Epithelial cell of alveolus of lung (primary cell): ENCODE measurements at places on chromosomes 2 and 18. TPM values are rescaled to one million over a fixed set of nuclear protein-coding genes. Genes with fewer than 3 reads are reported as not detected.

GALNT1 gene
- 46.2 and 64.6 TPM in 2 replicates for total RNA-seq

ORC4 gene
- 32.3 and 91.6 TPM in 2 replicates for total RNA-seq

FSHR gene
- not detected in 2 replicates for total RNA-seq

TBR1 gene
- total RNA-seq, result under 0.01 and 0.32 TPM in 2 replicates

IGFBP2 gene
- 121 and 137 TPM in 2 replicates for total RNA-seq

LCT gene
- under 0.01 and 0.08 TPM in 2 replicates for total RNA-seq

RNF125 gene
- 0.56 and 0.65 TPM in 2 replicates for total RNA-seq

LRRTM4 gene
- total RNA-seq, result not detected in 2 replicates

REEP1 gene
- 0.13 and 0.40 TPM in 2 replicates for total RNA-seq

CPO gene
- total RNA-seq, result not detected in 2 replicates

ARHGAP25 gene
- total RNA-seq, result 1.4 and 2.2 TPM in 2 replicates

ALK gene
- not detected in 2 replicates for total RNA-seq

DPYSL5 gene
- total RNA-seq, result not detected in 2 replicates

SLC23A3 gene
- total RNA-seq, result 1.4 TPM in 1 of 2 replicates, not detected in the other

LOXL3 gene
- total RNA-seq, result 18.6 and 25.8 TPM in 2 replicates

PAX8 gene
- total RNA-seq, result 1.0 and 1.9 TPM in 2 replicates

KCNIP3 gene
- 0.78 and 0.96 TPM in 2 replicates for total RNA-seq

CAPG gene
- total RNA-seq, result 108 and 196 TPM in 2 replicates

COBLL1 gene
- 0.56 and 4.3 TPM in 2 replicates for total RNA-seq

MSH6 gene
- total RNA-seq, result 47.4 and 59.5 TPM in 2 replicates

DLGAP1 gene
- under 0.01 and 0.64 TPM in 2 replicates for total RNA-seq

ASXL2 gene
- total RNA-seq, result 10.7 and 16.9 TPM in 2 replicates

TUBB8B gene
- not detected in 2 replicates for total RNA-seq

SMPD4 gene
- total RNA-seq, result 39.2 and 47.1 TPM in 2 replicates

TTC21B gene
- 7.6 and 25.1 TPM in 2 replicates for total RNA-seq

LPIN2 gene
- 23.6 and 27.2 TPM in 2 replicates for total RNA-seq

UGT1A7 gene
- 0.13 TPM in 1 of 2 replicates, not detected in the other for total RNA-seq

TNFAIP6 gene
- total RNA-seq, result 32.4 and 48.5 TPM in 2 replicates

SRD5A2 gene
- total RNA-seq, result not detected in 2 replicates

VWC2L gene
- total RNA-seq, result not detected in 2 replicates

SLC16A14 gene
- total RNA-seq, result 0.39 and 1.2 TPM in 2 replicates

CNTNAP5 gene
- not detected in 2 replicates for total RNA-seq

IL1RL2 gene
- 0.52 and 0.88 TPM in 2 replicates for total RNA-seq

TUBA3E gene
- total RNA-seq, result not detected in 2 replicates

MORN2 gene
- 17.7 and 19.9 TPM in 2 replicates for total RNA-seq

WNT6 gene
- total RNA-seq, result not detected in 2 replicates

EGR4 gene
- not detected in 2 replicates for total RNA-seq

WNT10A gene
- total RNA-seq, result 0.08 TPM in 1 of 2 replicates, not detected in the other

POTEJ gene
- total RNA-seq, result not detected in 2 replicates

UCN gene
- total RNA-seq, result 1.0 and 11.3 TPM in 2 replicates

KHK gene
- 0.24 and 1.0 TPM in 2 replicates for total RNA-seq

TRIM43 gene
- not detected in 2 replicates for total RNA-seq

HOXD4 gene
- total RNA-seq, result not detected in 2 replicates

SCTR gene
- not detected in 2 replicates for total RNA-seq

NETO1 gene
- not detected in 2 replicates for total RNA-seq

CSRNP3 gene
- 0.91 and 1.0 TPM in 2 replicates for total RNA-seq

KIAA1328 gene
- 3.4 and 4.0 TPM in 2 replicates for total RNA-seq

MAL gene
- total RNA-seq, result not detected in 2 replicates

FAP gene
- total RNA-seq, result 15.5 and 118 TPM in 2 replicates

ZBTB7C gene
- under 0.01 TPM in 1 of 2 replicates, not detected in the other for total RNA-seq

CTDSP1 gene
- 56.8 and 77.9 TPM in 2 replicates for total RNA-seq

GALR1 gene
- total RNA-seq, result not detected in 2 replicates

ERBB4 gene
- total RNA-seq, result under 0.01 TPM in 1 of 2 replicates, not detected in the other

RAB6D gene
- under 0.01 TPM in 1 of 2 replicates, not detected in the other for total RNA-seq

CCDC88A gene
- 25.2 and 37.0 TPM in 2 replicates for total RNA-seq

SCN1A gene
- not detected in 2 replicates for total RNA-seq

FIGN gene
- 1.0 and 5.3 TPM in 2 replicates for total RNA-seq
